GM04503 (cell line): ENCODE measurements at places on chromosomes 2 and 18.

DNA sequence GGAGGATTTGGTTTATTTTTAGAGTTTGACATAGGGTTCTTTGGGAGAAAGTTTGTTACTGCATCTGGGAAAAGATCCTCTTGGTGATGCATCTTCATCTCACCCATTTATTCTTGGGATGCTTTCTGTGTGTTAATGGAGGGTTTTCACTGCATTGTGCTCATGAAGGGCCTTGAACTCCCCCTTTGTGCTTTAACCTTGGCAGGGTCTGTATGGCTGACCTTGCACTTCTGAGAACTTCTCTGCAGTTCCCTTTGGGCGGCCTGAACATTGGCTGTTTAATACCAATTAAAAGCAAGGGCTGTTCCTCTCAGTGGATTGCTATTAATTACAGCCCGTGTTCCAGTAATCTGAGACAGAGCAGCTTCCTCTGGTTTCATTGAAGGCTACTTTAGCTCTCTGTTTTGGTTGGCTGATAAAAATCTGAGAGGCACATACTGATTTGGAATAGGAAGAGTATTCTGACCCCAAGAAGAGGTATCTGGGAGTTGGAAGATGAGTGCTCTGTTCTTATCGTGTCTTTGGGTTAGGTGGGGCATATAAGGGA, 37.5 kb downstream of the FMNL2 start:
- no peak for DNase-seq

DNA sequence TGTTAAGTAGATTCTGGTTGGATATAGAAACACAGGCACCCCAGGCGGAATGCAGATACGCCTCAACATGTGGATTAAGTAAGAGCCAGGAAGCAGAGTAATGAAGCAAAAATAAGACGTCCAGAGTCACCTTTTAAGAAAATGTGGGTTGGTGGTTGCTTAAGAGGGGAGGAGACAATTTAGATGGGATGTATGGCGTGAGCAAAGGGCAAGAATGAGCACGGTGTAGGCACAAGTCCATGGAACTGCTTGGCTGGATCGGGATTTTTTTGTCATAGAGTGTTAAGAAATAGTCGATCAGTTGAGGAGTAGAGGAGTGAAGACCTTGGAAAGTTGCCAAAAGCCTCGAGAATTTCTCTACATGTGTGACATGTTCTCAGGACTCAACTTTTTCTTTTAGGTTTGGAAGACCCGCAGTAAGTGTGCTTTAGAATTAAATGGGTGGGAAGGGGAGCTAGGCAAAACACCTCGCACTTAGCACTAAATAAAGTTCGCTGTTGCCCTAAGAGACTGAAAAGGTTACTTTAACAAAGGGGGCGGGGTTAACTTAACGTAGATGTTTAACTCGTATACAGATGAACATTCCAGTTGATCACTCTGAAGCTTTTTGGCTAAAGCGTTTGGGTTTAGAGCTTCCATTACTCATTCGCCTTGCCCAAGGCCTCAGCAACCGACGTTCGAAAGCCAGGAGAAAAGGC, 716 bp upstream of the SLC39A10 start:
- DNase-seq, result no peak

DNA sequence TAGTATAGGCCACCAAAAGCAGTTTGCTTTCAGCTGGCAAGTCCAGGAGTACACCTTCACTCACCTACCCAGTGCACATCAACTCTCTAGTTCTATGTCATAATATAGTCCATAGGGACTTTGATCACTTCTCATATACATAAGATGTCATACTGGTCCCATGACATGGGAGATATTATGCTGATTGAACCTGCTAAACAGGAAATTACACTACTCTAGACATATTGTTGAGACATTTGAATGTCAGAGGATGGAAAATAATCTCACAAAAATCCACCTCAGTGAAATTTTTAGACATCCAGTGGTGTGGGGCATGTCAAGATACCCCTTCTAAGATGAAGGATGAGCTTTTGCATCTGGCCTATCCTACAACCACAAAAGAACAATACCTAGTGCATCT, 322.5 kb downstream of the EN1 start:
- no peak for DNase-seq

GRCh38 chr2:145169285-145169684, 649.4 kb upstream of the ZEB2 start:
- no peak for DNase-seq

DNA sequence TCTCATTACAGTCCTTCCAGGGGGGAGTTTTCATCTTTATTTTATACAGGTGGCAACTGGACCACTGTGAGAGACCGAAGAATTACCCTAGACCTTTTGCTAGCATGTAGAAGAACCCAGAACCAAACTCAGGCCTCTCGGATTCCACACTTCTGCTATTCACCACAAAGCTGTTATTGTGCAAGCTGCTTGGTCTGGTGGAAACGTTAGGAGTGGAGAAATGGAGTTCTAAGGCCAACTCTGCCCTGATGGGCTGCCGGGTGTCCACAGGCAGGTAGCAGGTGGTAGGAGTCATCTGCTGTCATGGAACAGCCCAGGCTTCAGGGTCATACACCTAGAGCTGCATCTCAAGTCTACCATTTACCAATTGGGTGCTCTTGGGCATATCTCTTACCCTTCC, 218.8 kb downstream of the BCL11A start:
- no peak for DNase-seq

DNA sequence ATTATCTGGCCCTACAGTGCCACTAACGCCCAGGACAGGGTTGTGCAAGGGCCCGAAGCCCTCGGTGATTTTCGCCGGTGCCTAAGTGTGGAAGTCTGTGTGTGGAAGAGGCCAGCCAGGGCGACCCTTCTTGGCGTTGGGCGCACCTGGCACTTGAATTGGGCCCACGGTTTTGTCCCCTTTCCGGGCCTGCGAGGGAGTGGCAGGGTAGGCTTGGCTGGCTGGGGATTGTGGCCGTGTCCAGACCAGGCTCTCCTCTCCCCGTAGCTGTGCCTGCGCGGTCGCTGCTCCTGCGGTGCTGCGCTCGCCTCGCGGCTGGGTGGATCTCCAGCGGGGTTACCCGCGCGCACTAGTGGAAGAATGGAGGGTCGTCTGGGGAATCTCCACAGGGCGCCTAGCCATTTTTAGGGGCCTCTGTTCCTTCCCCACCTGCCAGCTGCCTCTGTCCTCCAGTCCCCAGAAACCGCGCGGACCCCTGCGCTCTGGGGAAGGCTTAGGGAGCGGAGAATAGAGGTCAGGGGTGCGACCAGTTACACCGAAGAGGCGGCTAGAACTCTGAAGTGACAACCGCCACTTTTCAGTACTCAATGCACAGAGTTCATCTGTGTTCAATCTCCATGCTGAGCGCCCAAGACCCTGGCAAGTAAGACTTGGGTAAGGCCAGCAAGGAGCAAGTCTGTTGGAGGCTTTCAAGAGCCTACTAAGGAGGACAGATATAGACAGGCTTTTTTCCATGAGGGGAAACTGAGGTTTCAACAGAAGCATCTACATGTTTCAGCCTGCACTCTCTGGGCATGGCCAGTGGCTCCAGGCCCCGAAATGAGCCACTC, 16.0 kb downstream of the EVX2 start:
- no peak for DNase-seq

- DNase-seq, result no peak
These were observed 48.6 kb downstream of the LAMA1 start for GRCh38 chr18:7068871-7069590.

- DNase-seq, result no peak
These were observed 449.4 kb upstream of the SOX11 start for GRCh38 chr2:5242751-5243150.

- no peak for DNase-seq
These were observed 35.3 kb downstream of the MROH2A start for GRCh38 chr2:233813236-233814055.

GRCh38 chr2:241910604-241911520, 41.3 kb downstream of the RTP5 start:
- DNase-seq, result no peak

DNA sequence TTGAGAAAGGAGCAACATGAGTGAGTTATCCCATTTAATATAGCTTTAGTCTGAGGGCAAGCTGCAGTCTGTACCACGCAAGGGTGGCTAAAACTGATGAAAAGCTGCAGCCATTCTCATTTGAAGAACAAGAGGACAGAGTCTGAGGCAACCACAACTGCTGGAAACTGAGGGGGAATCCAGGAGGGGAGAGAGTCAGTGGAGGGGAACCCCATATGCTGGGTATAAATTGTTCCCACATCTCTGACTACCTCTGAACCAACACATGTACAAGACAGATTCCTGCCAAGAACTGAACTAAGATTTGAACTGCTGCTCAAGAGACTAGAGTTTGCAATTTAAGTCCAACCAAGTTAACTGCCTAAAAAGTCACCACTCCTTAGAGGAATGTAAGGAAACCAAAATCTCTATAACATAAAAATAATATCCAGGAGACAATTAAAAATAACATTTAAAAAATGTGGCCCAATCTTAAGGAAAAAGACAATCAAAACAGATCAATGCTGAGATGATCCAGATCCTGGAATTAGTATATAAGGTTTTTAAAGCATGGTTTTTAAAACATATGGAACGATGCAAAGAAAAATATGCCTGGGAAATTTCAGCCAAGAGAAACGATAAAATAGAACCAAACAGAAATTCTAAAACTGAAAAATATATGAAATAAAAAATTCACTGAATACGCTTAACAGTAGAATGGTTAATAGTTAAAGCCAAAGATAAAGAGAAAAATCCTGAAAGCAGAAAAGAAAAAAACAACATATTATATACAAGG, 11.2 kb downstream of the CWC22 start:
- no peak for DNase-seq

DNA sequence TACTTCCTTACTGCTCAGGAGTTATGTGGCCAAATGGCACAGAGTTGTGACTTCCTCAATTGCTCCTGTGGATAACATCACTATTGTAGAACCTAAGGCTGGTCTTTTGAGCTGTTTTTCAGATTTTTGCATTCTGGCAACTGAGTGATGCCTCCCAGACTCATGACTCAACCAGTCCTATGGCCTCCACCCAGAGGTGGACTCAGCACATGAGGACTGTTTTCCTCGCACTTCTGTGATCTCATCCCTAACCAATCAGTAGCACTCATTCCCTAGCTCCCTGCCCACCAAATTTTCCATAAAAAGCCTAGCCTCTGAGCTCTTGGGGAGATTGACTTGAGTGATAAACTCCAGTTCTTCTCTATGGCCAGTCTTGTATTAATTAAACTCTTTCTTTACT, 407.9 kb upstream of the TNP1 start:
- no peak for DNase-seq

DNA sequence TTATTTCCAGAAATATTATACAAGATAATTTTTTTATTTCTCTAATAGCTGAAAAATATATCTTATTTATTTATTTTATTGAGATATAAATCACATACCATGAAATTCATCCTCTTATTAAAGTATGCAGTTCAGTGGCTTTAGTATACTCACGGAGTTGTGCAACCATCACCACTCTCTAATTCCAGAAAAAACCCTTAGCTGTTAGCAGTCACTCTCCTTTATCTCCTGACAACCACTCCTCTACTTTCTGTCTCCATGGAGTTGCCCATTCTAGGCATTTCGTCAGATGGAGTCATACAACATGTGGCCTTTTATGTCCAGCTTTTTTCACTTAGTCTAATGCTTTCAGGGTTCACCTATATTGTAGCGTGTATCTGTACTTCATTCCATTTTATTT, 66.5 kb downstream of the TCF7L1 start:
- peak; percentile 40 for DNase-seq

- DNase-seq, result no peak
These were observed 793.7 kb upstream of the FANCL start for GRCh38 chr2:59034837-59035236.

DNA sequence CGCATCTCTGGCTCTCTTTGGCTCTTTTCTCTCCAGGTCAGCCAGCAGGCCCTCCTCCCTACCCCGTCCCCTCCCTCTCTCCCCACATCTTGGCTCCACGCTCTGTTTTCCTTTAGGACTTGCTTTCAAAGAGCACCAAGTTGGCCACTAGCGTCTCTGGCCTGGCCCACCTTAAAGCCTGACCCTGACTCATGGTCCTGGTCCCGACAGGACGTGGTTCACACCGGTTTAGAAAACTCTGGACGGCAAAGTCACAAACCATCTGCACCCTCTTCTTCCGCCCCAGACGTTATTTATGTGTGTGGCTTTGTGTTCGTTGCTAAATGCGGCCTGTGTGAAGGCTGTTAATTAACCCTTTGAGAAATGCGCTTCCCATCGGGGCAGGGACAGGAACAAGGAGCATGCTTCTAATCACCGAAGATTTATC, 169.0 kb upstream of the HAAO start:
- DNase-seq, result no peak

DNA sequence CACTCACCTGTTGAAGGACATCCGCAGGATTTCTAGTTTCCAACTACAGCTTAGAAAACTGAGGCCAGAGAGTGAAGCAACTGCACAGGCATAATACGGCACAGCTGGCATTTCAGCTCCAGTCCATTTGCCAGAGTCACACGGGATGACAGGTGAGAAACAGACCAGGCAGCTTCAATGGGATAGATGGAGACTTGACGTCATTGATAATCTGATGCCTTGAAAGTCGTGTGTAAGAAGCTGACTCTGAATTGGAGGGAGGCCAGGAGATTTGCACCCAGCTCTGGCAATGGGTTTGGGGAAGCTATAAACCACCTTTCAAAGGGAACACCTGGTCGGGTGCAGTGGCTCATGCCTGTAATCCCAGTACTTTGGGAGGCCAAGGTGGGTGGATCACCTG, 12.4 kb upstream of the DNMT3A start:
- no peak for DNase-seq

GRCh38 chr2:46765045-46765444, 150.6 kb downstream of the MCFD2 start:
- no peak for DNase-seq

GRCh38 chr2:12732651-12733050, 15.9 kb downstream of the TRIB2 start:
- DNase-seq, result no peak

- no peak for DNase-seq
These were observed 86.6 kb downstream of the ANTXR1 start for GRCh38 chr2:69099541-69099940.

- DNase-seq, result no peak
These were observed 40.8 kb downstream of the KCMF1 start for GRCh38 chr2:85011747-85012146.

- no peak for DNase-seq
These were observed 98.8 kb downstream of the DPP4 start for GRCh38 chr2:161975062-161975812.

DNA sequence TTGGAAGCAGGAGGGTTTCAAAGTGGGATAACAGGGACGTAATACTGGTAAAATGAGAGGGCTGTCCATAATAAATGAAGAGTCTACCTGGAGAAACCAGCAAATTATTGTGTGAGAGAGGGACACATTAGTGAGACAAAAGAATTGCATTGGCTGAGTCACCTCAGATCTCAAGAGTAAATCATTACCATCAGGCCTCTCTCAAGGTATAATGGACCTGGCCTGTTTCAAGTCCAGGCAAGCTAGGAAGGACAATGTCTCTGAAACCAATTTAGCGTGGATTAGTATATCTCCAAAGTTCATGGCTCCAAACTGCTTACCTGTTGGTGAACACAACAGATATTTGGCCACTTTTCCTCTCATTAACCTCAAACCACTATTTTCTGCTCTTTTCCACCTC, 471.4 kb downstream of the CMPK2 start:
- DNase-seq, result no peak

DNA sequence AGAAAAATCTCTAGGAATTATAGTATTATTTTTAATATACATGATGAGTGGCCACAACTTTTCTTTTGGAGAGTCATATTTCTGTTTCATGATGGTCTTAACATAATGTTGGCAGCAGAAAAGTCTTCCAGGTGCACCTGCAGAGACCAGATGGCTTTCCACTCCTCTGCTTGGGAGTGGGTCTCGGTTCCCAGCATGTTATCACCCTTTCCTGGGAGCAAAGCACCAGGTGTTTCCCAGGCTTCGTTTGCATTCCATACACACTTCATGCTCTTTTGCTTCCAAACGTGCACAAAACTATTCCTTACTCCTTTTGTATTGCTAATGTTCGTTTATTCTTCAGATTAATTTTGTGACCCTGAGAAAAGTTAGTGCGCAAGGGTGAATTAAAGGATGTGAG, 305.2 kb downstream of the CDH2 start:
- no peak for DNase-seq
